ENCODE measurements at places on chromosomes 5 and 9.
A peak's percentile ranks its signal among the peaks of the same experiment; 100 is the strongest.

DNA sequence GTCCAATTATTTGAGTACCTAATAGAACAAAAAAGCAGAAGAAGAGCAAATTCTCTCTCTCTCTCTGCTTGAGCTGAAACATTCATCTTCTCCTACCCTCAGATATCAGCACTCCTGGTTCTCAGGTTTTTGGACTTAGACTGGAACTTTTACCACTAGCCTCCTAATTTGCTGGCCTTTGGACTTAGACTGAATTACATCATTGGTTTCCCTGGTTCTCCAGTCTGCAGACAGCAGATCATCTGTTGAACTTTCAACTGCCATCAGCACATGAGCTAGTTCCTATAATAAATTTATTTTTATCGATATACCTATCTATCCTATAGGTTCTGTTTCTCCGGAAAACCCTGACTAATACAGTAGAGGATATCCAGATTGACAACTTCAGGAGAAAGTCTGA lies 208.9 kb upstream of the GAS1 start:
- no peak for DNase-seq

GRCh38 chr9:136244122-136244968 lies 1.3 kb downstream of the QSOX2 start:
- DNase-seq, result no peak

DNA sequence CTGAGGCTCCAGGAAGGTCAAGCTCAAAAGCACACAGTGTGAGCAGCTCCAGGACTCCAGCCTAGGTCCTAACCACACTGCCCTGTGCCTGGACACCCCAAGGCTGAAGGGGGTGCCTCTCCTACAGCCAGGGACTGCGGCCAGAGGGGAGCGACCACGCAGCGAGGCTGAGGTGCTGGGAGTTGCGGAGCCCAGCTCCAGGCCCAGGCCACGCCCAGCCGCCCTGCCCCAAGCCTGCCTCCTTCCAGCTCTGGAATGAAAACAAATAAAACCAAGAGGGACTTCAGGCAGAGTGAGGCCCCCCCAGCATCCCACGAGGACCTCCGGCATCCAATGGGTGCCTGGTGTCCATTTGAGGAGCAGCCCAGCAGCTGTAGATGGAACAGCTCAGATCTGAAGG lies 15.2 kb downstream of the VAV2 start:
- no peak for DNase-seq

- DNase-seq, result no peak
Observed at GRCh38 chr5:140076788-140077187, 33.7 kb upstream of the NRG2 start.

DNA sequence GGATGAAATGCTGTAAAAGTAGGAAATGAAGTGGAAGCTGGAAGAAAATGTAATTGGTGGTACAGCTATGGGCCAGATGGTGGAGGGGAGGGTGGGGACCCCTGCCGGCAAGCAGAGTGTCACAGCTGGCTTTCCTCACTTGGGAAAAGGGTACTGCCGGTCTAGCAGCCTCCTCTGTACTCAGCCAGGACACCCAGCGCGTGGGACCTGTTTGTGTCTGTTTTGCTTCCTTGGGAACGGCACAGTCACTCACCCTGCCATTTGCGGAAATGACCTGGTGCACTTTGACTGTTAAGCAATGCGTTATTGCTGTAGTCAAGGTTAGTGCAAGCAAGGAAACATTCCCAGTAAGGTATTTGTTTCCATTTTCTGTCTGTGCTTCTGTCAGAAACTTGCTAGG lies 10.1 kb downstream of the TMEM252 start:
- peak; percentile 30 for DNase-seq

- no peak for DNase-seq
Observed at GRCh38 chr9:116701940-116702642, 15.0 kb downstream of the TRIM32 start.

GRCh38 chr9:124334568-124335319 lies 77.0 kb downstream of the NEK6 start:
- DNase-seq, result no peak

DNA sequence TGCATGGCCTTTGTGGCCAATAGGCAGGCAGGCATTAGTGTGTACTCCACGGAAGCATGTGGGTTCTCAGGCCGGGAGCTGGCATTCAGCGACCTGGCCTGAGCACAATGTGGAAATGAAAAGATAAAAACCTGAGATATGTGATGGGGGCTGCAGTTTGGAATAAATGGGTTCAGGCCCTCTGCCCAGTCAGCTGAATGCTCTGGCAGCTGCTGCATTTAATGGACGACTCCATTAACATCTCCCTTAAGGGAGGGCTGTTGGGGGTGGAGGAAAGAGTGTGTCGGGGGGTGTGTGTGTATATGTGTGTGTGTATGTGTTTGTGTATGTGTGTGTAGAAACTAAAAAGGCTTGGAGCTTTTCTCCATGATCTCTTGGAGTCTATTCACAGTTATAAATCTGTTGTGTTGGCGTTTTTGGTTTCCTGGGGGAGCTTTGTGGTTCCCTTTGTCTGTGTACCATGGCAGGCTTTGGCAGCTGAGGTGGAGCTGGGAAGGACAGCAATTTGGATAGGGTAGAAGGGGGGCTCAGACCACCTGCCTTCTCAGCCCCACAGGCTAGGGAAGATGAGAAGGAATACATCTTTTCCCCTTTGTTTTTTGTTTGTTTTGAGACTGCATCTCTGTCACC lies 27.3 kb upstream of the HSPA9 start:
- DNase-seq, result no peak

GRCh38 chr9:16680541-16680940 lies 189.9 kb downstream of the BNC2 start:
- no peak for DNase-seq

DNA sequence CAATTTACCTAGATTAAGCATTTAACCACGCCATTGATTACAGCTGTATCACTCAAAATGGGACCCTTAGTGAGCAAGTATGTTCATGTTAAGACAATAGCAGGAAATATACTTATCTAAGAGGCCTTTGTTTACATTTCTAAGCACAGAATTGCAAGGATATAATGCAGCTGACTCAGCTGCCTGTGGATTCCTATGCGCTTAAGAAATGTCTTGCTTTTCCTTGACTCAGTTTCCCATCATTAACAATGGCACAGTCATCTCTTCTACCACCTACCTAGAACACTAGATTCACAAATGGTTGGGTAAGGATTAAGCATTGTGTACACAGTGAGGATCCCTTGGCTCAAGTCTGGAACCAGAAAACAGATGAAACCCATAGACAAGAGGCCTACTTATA lies 163.8 kb downstream of the TSSK1B start:
- no peak for DNase-seq

DNA sequence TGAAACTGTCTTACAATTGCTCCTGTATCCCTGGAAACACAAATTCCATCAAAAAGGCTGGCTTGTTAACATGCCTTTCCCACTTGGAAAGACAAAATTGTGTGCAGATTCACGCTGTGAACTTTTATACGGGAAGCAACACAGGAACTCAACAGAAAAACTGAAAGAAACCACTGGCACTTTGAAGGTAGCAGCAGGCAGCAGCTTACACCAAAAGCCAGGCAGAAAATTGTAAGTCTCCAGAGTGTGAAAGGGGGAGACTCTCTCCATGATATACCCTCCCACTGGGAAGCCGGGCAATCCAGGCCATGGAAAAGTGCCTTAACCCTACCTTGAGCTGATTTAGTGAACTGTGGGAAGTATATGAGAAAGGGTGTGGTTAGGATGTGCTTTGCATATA lies 943.7 kb downstream of the CDH18 start:
- no peak for DNase-seq

- DNase-seq, result peak; percentile 62
Observed at GRCh38 chr9:70398145-70398556, 16.3 kb downstream of the KLF9 start.

DNA sequence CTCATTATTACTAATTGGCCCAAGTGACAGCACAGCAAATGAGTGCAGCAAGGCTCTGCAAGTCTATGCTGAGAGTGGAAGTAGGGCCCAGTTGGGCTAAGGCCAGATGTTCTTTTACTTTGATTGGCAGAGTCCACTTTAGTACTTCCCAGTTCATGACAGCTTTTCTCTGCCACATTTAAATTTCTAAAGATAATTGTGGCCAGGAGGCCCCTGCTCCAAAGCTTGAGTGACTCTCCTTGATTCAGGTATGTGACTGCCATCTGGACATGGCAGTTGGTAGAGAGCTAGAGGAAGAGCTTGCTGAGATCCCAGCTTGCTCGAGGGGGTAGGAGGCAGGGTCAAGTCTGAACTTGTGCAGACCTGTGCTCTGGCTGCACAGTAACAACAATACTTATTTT lies 154.1 kb downstream of the CARTPT start:
- no peak for DNase-seq

- DNase-seq, result peak; percentile 3
Observed at GRCh38 chr9:28073270-28073669, 500.0 kb upstream of the C9orf72 start.

GRCh38 chr9:94935396-94935795 lies 208.9 kb downstream of the AOPEP start:
- DNase-seq, result no peak

- no peak for DNase-seq
Observed at GRCh38 chr5:137563301-137563645, 64.1 kb upstream of the SPOCK1 start.

DNA sequence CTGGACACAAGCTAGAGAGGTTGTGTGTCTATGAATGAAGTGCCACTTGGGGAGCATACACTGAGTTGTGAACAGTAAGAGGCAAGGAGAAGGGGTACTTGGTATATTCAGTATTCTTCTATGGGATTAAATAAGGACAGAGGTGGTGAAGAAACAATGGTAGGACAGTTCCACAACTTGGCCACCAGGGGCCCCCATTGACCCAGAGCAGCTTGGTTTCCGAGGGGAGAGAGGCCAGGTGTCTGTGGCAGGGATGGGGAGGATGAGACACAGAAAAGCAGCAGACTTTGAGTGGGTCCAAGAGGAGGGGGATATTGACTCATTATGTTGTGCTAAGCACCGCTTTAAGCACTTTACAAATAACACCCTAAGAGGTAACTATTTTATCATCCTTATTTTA lies 220.6 kb downstream of the MELK start:
- DNase-seq, result no peak

DNA sequence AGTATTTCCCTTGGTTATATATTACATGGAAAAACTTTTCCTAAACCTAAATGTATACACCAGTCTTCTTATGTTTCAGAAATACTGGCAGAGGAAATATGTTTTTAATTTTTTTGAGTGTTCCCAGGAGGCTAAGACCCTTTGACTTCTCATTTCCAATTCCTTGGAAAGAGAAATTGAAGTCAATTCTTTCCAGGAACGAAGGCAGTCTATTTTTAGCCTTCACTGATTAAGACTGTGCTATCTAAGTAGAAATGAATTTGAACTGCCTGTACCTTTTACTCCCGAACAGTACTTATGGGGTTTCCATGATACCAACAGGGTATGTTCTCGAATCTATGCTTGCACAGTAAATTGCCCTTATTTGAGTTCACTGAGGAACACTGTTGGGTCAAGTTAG lies 340.3 kb upstream of the CD180 start:
- no peak for DNase-seq

GRCh38 chr5:115342590-115343377 lies 46.3 kb upstream of the CCDC112 start:
- no peak for DNase-seq

DNA sequence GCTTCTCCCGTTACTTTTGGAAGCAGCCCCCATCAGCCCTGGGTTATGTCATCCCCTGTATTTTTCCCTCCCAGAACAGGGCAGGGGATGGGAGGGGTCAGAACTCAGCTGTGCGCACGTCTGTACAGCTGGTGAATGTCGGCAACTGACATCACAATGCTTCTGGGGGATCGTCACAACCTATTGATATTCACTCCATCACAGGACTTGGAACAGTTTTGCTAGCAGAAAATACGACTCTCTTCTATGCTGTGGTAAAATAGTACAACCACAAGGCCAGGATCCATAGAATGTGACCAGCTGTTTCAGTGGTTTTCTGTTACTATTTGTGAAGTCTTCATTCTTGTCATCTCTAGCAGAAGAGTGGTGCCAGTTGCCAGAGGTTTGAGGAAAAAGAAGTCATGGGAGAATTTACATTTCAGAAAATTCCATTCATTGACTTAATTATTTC lies 77.1 kb upstream of the KLF4 start:
- no peak for DNase-seq

DNA sequence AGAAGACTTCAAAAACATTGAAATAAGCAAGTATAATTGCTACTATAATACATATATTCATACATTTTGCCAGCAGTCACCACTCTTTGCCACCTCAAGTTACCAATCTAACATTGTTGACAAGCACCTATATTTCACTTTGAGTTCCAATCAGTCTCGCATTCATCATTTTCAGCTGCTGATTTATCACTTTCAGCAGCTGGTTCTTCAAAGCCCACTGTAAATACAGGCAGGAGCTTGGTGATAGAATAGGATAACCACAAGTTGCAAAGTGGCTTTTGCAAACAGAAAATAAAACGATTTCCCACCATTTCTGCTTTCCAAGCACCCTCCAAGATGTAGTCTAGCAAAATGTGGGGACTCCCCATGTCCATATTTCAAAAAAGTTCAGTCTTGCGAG lies 114.2 kb upstream of the ITGA1 start:
- no peak for DNase-seq

Measured in CD14-positive monocyte (primary cell).